ENCODE measurements at places on chromosomes 7 and 10. TPM values are rescaled to one million over a fixed set of nuclear protein-coding genes. Genes with fewer than 3 reads are reported as not detected.

ANKRD61 gene
- 0.39 TPM for total RNA-seq

ARHGEF35 gene
- total RNA-seq, result 1.2 TPM

AGBL3 gene
- 0.52 TPM for total RNA-seq

TCAF1 gene
- 147 TPM for total RNA-seq

TYW1 gene
- 47.7 TPM for total RNA-seq

MMD2 gene
- not detected for total RNA-seq

PRRT4 gene
- total RNA-seq, result 0.16 TPM

ABCB4 gene
- total RNA-seq, result 2.5 TPM

COMTD1 gene
- 47.8 TPM for total RNA-seq

GPR22 gene
- not detected for total RNA-seq

ECHDC3 gene
- total RNA-seq, result 29.9 TPM

VAX1 gene
- total RNA-seq, result not detected

POLR2J2 gene
- 0.40 TPM for total RNA-seq

AP3M1 gene
- total RNA-seq, result 28.3 TPM

CRYGN gene
- total RNA-seq, result not detected

TPST1 gene
- total RNA-seq, result 71.6 TPM

CDHR1 gene
- total RNA-seq, result not detected

PTPN20 gene
- 0.08 TPM for total RNA-seq

TMEM229A gene
- total RNA-seq, result under 0.01 TPM

ABCA13 gene
- total RNA-seq, result 0.08 TPM

GTF2IRD2 gene
- 20.5 TPM for total RNA-seq

HMX3 gene
- not detected for total RNA-seq

ACSL5 gene
- 0.52 TPM for total RNA-seq

ADCY1 gene
- 0.16 TPM for total RNA-seq

NRCAM gene
- 22.7 TPM for total RNA-seq

MEST gene
- 44.7 TPM for total RNA-seq

GNAT3 gene
- total RNA-seq, result 0.16 TPM

ATOH7 gene
- total RNA-seq, result 0.48 TPM

PPP1R9A gene
- 0.24 TPM for total RNA-seq

LRMDA gene
- total RNA-seq, result 0.26 TPM

FAM180A gene
- 3.6 TPM for total RNA-seq

ITGB8 gene
- total RNA-seq, result 6.7 TPM
